SK-N-MC (cell line): ENCODE measurements at places on chromosomes 7 and 10.
A peak's percentile ranks its signal among the peaks of the same experiment; 100 is the strongest.

DNA sequence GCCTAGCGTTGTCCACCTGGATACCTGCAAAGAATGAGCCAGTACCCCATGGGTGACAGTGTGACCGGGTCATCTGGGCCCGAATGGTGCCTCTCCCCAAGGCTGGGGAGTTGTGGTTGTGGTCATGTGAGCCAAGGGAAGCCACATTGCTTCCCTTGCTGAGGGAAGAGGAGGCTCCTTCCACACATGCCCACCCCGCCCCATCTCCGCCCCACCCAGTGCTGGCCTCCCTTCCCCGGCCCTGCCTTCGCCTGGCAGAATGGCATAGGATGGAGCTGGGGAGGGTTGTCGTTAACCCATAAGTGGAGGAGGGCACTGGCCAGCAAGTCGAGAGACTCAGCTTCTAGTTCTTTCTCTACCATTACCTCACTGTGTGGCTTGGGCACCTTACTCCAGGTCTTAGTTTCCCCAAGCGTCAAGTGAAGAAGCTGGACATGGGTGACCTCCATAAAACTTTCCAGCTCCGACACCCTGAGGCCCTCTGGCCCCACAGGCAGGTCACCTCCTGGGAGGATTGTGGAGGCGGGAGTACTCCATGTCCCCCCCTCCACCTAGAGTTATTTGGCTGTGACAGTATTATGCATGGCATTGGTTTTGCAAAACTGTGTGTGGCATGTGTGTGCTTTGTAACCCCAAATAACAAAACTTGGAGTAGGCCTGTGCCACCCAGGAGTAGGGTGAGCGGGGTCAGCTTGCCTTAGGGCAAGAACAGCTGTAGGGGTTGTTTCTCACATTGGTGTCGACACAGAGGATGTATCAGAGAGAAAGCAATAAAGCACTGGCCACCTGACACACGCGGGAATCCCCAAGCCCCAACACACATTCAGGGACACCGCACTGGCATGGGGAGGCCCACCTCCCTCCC lies 90.5 kb upstream of the MACROH2A2 start:
- DNase-seq: no peak

DNA sequence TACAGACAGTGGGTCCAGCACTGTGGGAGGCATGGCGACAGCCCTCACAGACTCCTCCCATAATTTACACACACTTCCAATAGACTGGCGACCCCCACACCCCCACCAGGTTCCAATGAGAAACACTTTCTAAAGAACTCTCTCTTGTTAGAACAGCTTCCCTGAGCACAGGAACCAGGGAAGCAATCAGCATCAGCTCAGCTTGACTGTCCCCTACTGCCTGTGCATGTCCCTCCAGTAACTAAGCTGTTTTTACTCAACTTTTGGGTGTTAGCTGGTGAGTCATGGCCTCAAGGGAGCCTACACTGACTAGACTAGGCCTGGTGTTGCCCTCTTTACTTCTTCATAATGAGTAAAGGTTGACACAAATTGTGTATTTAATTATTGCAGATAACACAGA lies 32.6 kb upstream of the HERPUD2 start:
- no peak for DNase-seq

DNA sequence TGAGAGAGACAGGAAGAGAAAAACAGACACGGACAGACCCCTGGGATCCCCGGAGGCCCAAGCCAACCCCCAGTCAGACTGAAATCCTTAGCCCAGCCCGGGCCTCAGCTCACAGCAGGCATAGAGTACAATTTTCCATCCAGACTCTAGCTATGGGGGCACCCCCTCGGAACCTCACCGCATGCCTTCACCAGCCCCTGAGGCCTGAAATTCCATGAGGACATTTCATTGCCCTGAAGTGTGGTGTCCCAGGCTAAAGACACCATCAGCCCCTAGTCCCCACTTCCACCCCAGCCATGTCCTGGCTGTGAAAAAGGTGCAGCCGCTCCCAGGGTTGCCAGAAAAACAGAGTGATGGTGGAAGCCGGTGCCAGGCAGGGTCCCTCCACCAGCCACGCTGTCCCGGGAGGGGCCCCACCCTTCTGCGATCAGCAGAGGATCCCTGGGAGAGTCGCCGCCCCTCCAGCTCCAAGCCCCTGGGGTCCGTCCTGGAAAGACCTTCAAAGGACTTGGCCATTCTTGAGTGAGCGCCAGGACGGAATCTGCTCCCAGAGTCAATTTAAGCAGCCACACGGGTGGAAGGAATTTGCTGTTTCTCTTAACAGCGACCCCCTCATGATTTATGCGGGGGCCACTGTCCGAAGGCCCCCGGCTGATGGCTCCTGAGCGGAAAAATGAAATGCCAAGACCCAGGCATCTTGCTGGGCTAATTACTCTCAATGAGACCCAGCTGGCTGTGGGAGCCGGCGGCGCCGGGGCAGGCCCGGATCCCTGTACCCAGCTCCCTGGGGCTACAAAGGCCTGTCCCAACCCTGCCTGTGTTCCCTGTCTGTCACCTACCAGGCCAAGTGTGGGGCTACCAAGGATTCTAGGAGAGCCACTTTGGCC lies 23.2 kb downstream of the MYL10 start:
- no peak for DNase-seq

DNA sequence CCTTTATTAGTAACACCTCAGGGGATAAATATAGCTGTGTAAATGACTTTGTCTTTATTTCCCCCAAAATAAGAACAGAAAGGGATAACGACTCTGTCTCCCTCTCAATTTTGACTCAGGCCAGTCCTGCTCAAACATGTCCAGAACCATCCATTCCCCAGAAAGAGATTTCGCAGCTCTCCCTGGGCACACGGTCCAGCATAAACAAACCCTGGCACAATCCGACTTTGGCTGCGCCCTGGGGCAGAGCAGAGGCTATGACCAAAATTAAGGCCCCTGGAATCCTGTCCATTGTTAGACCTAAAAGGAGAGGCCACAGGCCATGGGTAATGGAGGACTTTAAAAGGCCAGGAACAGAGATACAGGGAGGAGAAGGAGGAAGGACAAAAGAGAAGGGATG lies 99.1 kb downstream of the PRPF18 start:
- DNase-seq: no peak

- no peak for DNase-seq
These were observed 329.7 kb upstream of the SHH start for GRCh38 chr7:156141941-156142340.

- DNase-seq: peak; percentile 86
These were observed 202.6 kb upstream of the FOXK1 start for GRCh38 chr7:4479367-4480039.

GRCh38 chr7:80837345-80837744 lies 81.5 kb downstream of the SEMA3C start:
- no peak for DNase-seq

DNA sequence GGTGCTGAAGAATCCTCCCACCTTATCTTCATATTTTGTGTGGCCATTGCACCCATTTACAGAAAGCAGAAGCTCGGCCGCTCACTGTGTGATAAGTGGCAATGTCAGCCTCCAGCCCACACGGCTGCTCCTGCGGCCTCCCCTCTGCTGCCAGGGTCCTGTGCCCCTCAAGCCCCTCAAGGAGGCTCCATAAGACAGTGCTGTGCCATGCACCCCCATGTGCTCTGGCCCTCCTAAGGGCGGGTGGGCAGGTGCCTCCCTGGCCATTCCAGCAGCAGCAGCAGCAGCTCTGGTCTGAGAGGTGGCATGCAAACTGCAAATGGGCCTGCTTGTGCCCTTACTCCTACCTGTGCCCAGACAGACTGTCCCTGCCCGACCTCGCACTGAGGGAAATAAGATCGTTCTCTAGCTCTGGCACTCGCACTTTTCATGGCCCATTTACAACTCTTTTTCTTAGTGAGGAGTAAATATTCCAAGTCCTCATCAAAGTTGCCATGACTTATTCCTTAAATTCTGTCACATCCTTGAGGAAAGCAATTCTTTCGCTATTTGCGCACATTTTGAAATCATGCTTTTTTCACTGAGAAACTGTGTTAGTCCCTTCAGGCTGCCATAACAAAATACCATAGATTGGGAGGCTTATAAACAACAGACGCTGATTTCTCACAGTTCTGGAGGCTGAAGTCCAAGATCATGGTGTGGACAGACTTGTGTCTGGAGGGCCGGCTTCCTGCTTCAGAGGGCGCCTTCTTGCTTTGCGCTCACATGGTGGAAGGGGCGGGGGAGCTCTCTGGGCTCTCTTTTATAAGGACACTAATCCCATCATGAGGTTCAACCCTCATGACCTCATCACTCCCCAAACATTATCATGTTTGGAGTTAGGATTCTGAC lies 187.8 kb downstream of the COBL start:
- no peak for DNase-seq
